H54 (cell line): ENCODE measurements at places on chromosomes 4 and X.

DNA sequence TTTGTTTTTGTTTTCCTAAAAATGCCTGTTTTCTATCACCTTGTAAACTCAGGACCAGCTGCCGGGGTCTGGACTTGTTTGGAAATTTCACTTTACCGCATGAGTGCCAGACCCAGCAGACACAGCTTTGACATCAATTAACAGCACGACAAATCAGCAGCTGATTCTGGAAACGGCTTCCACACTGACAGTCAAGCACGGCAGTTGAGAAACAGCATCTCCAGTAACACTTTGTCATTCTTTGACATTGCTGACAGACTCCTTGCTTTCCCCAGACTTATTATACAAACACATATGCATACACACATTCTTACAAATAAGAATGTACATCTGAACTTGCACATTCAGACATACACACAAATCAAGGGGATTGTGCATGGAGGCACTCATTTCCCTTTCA, 1017.6 kb upstream of the HS3ST1 start:
- no peak for DNase-seq

GRCh38 chr4:73668782-73669201, 48.6 kb upstream of the RASSF6 start:
- no peak for DNase-seq

GRCh38 chr4:126144543-126145237, 829.9 kb downstream of the FAT4 start:
- no peak for DNase-seq

GRCh38 chr4:51901363-51901762, 58.4 kb downstream of the DCUN1D4 start:
- no peak for DNase-seq

DNA sequence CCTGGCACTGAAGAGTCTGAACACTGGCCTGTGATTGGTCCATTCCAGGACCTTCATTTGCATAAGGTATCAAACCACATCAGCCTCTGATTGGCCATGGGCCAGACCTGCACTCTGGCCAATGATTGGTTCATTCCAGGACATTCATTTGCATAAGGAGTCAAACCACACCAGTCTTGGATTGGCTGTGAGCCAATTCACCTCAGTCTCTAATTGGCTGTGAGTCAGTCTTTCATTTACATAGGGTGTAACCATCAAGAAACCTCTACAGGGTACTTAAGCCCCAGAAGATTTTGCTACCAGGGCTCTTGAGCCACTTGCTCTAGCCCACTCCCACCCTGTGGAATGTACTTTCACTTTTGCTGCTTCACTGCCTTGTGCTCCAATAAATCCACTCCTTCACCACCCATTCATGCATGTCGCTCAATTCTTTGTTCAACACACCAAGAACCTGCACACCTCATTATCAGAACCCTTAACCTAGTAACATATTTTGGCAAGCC, 14.2 kb upstream of the HERC5 start:
- no peak for DNase-seq

DNA sequence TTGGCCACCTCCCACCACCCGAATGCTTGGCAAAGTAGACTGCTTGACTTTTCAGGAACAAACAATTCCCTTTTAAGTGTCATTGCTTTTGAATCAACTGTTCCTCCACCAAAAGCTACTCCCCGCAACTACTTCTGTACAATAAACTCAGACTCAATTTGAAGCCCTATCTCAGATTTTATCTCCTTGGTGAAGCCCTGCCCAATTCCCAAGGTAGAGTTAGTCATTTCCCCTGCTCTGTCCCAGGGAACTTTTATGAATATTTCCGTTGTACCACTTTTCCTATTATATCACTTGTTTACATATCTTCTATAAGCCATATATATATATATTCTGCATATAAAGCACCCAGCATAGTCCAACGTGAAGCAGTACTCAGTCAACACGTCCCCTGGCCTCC, 102.8 kb downstream of the C4orf51 start:
- DNase-seq, result no peak

- DNase-seq, result no peak
Observed at GRCh38 chr4:87025023-87025613, 90.3 kb downstream of the AFF1 start.

- no peak for DNase-seq
Observed at GRCh38 chr4:76641351-76641750, 206.3 kb downstream of the SHROOM3 start.

DNA sequence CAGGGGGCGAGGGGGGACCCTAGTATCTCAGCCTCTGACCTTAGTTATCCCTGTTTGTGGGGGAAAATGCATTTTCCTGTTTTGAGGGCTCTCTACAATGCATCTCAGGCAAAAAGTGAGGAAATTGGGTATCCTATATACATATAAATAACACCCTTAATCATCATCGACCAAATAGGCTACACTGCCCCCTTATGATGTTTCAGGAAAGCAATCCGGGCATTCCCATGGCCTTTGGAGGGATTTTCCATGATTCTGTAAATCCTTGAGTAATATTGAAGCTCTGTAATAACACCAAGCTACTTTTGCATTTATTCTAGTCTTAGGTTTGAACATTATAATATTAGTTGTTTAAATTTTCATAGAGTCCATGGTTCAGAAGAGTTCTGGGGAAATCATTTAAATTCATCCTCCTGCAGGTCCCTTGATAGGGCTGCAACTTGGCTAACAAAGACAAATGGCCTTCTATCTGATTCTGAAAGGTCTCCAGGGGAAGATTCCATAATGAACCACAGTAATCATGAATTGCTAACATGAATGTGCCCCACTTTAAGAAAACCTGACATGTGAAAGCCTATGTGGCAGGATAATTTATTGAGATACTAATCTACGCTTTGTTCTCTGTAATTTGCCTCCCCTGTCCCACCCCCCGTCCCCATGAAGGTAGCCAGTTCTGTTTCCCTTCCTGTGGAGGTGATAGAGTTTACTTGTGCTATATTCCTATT, 91.5 kb upstream of the SCOC start:
- DNase-seq, result no peak

- no peak for DNase-seq
Observed at GRCh38 chr4:168854350-168854921, 155.6 kb downstream of the CBR4 start.

DNA sequence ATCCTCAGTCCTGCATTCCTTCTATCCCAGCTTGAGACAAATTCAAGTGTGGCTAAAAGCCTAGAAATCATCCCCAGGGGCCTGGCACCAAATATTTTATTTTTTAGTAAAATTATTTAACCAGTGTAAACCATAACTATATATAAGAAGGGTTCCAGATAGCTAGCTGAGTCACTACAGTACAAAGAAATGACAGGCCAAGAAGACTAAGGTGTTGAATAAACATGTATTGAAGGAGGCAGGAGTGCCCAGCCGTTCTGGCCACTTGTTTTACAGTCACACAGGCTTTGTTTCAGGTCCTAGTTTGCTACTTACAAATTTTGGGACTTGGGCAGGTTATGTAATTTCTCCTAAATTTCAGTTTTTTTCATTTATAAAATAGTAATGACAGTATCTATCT, 225.9 kb upstream of the PITX2 start:
- no peak for DNase-seq

DNA sequence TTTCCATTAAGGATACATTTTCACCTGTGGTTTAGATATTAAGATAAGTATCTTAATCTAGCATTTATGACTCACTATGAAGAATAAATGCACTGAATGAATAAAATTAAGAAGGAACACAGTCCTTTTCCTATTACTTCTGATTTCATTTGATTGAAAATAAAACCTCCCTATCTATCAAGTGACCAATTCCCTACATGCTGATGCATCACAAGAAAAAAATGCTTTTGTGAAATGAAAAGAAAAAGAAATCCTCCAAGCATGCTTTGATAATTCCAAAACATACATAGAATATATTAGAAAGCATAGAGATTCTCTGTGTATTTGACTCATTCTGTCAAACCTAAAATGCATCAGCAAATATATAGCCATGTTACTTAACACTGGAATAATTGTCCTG, 37.1 kb downstream of the PCDH10 start:
- no peak for DNase-seq

DNA sequence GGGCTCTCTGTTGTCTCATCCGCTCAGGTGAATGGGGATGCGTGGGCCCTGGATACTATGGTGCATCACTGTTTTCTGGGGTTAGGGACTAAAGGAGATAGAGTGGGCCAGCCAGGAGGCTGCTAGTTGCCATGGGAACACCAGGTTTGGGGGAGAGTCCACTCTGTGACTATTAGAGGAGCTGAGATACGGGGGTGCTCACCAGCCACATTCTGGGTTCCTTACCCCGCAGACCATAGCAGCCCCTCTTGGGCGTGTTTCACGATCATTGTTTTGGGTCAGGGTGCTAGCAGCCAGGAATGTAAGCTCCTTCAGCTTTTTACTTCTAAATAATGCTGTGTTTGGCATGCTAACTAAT, 4.6 kb downstream of the EFNB1 start:
- DNase-seq, result no peak

GRCh38 chr4:1502976-1503375, 96.7 kb upstream of the NKX1-1 start:
- no peak for DNase-seq

- no peak for DNase-seq
Observed at GRCh38 chr4:183508697-183509335, 4.0 kb downstream of the ING2 start.

DNA sequence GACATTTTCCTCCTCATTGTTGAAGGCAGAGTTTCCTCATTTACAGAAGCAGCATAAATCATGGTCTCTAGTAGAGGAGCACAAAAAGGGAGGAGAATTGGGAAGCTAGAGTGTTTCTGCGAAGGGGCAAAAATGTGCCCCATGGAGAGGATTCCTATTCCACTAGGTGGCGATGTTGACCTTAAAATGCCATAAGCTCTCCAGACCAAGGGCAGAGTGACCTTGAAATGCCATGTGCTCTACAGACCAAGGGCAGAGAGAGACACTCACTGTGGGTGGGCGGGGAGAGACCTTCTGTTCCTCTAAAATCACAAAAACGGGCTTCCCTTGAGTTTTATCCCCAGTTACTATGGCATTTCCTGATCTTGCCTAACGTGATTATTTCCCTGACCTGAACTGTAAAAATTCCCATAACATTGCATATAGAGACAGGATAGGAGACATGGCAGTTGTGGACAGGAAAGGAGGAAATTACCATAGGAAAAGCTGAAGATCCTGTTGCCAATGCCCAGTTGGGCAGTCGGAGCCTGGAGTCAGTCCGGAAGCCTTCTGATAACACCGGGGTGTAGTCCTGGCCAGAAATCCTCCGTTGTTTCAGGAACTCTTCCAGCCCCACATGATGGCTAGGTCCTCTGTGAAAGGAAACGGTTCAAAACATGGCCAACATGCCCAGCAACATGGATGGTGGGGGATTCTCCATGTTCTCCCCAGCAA, 567.7 kb downstream of the MAGEB5 start:
- DNase-seq, result no peak

GRCh38 chr4:67565284-67565683, 6.8 kb downstream of the STAP1 start:
- DNase-seq, result no peak

GRCh38 chrX:115183980-115184379, 5.2 kb upstream of the RBMXL3 start:
- DNase-seq, result no peak
